Hematopoietic multipotent progenitor cell (in vitro differentiated cells): ENCODE measurements at places on chromosomes 13 and 19. TPM values are rescaled to one million over a fixed set of nuclear protein-coding genes. Genes with fewer than 3 reads are reported as not detected.

DNA sequence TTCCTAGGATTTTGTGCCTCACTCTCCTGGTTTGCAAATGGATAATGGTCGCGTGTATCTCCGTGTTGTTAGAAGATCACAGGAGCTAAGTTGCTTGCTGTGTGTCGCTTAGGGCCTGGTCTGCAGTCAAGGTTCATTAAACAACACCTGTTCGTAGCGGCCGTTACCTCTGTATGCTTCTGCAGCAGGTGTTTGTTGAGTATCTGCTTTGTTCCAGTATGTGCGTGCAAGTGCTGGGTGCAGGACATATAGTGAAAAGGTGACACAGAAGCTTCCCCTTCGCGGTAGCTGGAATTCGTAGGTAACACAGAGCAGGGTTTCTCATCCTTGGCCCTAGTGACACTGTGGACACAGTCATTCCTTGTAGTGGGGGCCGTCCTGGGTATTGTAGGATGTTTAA lies 5.4 kb downstream of the MED25 start:
- DNase-seq, result no peak

DNA sequence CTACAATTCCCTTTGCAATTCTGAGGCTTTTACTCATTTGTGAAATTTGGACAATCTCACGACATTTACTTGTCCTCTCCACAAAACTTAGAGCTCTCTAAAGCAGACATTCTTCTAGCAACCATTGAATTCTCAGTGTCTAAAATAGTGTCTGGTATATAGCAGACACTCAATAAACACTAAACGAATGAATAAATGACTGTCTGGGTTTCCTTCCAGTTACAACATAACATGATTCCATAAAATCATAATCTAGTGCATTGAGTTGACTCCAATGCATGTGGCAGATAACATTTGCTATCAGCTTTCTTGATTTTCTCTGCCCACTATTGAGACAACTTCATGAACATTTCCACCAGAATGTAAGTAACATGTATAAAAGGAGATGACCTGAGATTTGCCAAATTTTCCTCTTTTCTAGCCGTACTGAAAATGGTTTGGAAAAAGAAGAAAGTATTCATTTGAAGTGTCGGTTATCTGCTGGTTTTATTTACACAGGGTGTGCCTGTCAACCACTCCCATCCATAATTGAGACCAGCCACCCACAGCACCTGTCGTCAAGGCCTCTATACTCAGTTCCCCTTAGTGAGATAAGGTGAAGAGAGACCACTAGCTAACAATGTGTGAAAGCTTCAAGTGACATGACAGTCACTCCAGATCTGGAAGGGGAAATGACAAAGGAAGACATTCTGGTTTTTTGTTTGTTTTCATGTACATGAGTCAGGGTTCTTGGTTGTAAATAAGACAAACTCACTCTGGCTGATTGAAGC lies 4.8 kb upstream of the SERP2 start:
- no peak for DNase-seq

DNA sequence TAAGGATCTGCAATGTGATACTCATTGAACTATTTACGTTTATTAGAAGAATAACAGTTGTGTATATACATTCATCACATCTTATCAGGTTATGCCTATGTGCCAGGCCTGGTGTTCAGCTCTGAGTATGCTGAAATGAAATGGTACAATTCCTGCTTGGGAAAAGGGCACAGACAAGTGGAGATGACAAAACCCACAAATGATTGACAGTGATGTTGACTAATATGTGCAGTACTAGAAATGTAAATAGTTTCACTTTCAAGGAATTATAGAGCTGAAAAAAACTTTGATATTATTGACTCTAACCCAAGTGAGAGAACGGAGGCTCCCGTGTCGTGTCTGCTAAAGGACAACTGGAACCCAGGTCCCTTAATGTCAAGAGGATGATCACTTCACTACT lies 386.8 kb upstream of the DACH1 start:
- DNase-seq, result no peak

DNA sequence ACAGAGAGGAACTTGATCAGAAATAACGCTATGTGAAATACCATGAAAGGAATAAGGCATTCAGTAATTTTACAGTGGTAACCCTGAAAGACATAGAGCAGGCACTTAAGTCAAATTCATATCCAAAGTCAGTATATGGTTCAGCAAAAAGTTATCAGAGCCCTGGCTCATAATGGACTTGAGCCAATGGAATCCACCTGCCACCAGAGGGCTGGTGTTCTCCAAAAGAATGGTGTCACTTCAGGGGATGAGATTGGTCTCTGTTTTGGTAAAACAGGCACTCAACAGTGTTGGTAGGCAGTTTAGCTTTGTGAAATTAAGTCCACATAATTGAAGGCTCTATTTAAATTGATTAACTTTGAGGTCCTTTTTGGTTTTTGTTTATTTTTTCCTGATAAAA lies 93.9 kb downstream of the LIG4 start:
- no peak for DNase-seq

The IGFL2 gene
- not detected for total RNA-seq

The LILRB1 gene
- total RNA-seq, result 1.1 TPM
